ENCODE measurements at places on chromosomes 4 and X.

GRCh38 chrX:132218100-132218812 lies 991 bp downstream of the RAP2C start:
- peak; percentile 87 for DNase-seq

GRCh38 chr4:162510115-162510514 lies 346.3 kb upstream of the FSTL5 start:
- no peak for DNase-seq

GRCh38 chrX:79165806-79166205 lies 21.3 kb downstream of the GPR174 start:
- DNase-seq: no peak

DNA sequence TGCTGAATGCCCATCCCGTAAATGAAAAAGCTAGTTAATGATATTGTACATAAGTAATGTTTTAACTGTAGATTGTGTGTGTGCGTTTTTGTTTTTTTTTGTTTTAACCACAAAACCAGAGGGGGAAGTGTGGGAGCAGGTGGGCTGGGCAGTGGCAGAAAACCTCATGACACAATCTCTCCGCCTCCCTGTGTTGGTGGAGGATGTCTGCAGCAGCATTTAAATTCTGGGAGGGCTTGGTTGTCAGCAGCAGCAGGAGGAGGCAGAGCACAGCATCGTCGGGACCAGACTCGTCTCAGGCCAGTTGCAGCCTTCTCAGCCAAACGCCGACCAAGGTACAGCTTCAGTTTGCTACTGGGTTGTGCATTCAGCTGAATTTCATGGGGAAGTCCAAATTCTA lies at the start of gene SPP1:
SPP1 (plus strand) TSS at position 249 of the 400 bp plus-strand sequence. CDS start 1,182 bp downstream, outside the sequence.
- no peak for DNase-seq

- DNase-seq: no peak
Observed at GRCh38 chr4:107392951-107393350, 327.1 kb downstream of the PAPSS1 start.

- DNase-seq: peak; percentile 86
Observed at GRCh38 chrX:38561126-38561868, at the start of gene TSPAN7. TSPAN7 (plus strand) TSS chrX:38561542; CDS start chrX:38561547, 5 bp downstream.

GRCh38 chr4:143443728-143444127 lies 69.8 kb upstream of the SMARCA5 start:
- DNase-seq: no peak

- no peak for DNase-seq
Observed at GRCh38 chr4:188198982-188199792, 59.9 kb downstream of the TRIML1 start.

DNA sequence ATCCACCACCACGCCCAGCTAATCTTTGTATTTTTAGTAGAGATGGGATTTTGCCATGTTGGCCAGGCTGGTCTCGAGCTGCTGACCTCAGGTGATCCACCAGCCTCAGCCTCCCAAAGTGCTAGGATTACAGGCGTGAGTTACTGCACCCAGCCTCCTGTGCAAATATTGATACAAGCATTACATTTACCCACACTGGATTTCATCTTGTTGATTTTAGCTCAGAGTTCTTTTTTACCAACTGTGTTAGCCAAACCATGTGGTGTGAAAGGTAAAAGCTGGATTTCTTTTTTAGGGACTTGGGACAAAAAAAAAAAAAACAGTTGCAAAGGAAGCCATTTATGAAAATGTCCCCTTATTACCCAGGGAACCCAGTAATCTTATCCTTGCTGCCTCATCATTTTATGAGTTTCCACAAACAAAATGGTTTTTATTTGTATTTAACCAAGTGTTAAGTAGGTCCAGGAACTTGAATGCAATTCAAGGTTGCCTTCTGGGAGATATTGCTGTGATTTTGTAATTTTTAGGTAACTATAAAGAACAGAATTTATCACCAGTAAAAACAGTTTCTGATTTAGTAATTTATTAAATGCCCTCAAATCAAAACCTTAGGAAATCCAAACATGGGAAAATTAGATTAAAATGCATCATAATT lies 202.5 kb downstream of the PALLD start:
- DNase-seq: no peak

DNA sequence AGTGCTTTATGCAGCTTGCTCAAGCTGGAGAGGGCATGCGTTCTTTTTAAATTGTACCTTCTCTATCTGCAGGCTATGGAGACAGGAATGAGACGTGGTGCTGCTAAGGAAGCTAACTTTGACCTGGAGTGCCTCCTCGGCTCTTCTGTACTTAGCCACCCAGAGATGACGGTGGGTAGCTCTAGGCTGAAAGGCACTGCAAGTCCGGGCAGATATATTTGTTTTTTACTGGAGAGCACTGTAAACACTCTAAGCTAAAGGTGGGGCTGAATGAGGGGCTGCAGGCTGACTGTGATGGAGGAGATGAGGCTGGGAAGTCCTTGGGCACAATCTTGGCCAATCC lies 12.1 kb downstream of the ELF4 start:
- no peak for DNase-seq

DNA sequence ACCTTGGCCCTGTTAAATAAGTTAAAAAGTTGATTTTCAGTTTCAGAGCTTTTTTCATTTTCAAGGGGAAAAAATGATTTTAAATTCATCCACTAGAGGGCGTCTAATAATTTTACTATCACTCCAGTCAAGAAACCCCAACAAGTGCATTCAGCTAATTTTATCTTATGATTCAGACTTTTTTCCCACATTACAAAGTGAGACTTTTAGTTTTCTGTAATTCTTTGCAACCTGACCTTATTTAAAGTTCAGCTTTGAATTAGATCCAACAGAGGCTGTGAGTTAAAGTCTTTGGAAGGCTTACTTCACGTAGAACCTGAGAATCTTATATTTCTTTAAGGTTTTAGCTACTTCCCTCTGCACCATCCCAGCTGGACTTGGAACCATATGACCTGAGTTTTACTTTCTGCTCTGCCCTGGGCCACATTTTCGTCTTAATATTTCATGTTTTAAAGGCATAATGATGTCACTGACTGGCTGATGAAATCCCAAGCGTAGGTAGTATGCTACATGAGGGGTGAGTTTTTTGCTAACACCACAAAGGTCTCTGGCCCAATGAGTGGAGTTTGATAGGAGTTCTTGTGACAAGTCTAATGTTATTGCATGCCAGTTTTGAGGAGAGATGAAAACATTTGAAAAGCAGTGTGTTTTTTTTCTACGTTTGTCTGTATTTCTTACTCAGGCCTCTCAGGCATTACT lies 7.2 kb downstream of the GNRHR start:
- DNase-seq: no peak

DNA sequence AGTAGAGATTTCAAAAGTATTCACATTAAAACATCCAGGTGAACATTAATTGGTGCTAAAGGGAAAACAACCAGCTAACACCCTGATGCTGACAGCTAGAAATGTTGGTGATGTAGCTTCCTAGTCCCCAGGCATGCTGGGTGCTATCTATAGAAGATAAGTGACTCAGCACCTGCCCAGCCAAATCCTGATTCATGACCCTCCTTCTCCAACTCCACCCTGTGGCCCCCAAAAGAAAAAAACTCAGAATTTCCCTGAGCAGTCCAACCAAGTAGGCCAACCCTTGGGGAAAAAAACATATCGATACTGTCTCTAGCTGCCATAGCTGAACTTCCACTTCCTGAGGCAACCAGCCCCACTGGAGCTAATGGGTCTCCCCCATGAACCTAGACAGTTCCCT lies 197.6 kb upstream of the KLF3 start:
- no peak for DNase-seq

GRCh38 chrX:30781711-30782444 lies 107.2 kb downstream of the TAB3 start:
- DNase-seq: no peak

DNA sequence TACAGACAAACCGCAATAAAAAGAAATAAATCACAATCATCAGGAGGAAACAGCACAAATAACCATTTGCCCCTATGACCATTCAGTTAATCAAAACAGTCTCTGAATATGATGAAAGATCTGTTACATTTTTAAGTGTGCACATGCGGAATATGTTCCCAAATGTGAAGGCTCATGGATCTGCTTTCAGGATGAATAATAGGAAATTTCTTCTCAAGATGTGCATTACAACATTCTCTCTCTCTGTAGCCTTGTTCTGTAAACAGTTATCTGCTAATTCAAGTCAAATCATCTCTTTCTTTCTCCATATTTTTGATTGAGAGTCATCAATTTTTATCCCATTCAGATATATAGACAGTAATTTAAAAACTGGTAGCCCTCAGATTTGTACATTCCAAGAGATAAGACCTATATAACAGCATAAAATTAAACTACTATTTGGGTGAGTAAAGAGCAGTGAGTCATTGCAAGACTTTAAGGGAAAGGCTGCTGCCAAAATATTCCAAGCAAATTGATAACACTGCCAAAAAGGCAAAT lies 433.9 kb upstream of the ATOH1 start:
- no peak for DNase-seq

- no peak for DNase-seq
Observed at GRCh38 chrX:53309837-53310236, 28.5 kb upstream of the IQSEC2 start.

DNA sequence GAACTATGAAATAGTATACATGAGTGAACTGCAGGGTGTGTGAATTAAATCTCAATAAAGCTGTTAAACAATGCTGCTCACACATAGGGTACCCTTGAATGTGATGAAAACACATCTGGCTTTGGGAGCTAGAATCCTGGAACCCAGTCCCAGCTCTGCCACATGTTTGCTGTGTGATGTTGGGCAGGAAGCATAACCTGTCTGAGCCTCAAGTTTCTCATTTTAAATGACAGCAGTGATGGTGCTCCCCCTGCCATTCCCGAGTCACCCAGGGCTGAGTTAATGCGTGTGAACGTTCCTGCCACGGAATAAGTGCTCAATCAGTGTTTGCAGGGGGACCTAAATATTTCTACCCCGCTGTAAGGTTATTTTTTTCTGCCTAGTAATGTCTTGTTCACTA lies 10.9 kb downstream of the EVC start:
- no peak for DNase-seq

GRCh38 chr4:54999003-54999402 lies 126.4 kb downstream of the KDR start:
- DNase-seq: no peak

DNA sequence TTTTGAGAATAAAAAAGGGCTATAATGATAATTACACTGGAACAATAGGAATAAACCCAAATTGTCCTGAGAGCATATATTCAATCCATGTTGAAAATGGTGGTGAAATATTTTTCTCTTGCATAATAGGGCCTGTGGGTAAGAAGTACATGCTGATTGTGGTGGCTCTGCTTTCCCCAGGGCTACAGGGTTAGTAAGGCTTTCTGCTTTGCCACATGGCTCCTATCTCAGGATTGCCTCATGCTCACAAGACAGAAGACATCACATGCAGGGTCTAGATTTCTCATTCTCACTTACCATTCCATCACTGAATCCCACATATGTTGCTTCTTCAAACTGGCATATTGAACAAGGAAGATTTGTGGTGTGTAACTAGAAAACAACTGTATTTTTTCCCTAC lies 12.4 kb upstream of the VEGFC start:
- no peak for DNase-seq

- DNase-seq: no peak
Observed at GRCh38 chrX:132622130-132622529, 133.3 kb upstream of the MBNL3 start.

DNA sequence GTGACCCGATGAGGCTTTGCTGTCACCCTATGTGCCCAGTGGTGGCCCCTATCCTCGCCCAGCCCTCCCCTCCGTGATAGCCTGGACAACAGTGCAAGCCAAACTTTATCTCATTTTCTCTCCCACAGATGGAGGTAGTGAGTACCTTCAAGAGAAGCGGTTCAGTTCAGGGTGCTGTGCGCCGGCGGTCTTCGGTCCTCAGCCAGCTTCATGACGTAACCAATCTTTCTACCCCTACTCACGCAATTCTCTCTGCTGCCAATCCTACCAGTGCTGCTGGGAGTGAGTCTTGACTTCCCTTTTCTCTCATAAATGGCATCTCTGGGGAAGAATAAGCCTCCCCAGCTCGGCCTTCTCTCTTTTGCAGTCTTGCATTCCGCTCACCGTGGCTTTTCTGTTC lies 29.5 kb downstream of the CCNQ start:
- DNase-seq: no peak

DNA sequence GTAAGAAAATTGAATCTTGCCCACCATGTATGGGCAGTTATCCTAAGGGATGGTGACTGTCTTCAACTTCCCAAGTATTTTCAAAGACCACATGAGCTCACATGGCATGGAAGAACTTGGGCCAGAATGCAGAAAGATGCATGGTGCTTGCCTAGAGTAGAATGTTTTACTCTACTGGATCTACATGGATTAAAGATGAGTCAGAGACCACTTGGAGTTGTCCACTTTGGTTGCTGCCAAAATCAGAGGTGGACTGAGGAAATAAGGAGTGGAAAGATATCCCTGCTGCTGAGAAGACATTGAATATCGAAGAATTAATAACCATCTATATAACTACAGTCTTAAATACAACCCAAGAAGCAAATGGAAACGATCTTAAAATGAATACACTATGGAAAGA lies 498.1 kb downstream of the NLGN4X start:
- no peak for DNase-seq

DNA sequence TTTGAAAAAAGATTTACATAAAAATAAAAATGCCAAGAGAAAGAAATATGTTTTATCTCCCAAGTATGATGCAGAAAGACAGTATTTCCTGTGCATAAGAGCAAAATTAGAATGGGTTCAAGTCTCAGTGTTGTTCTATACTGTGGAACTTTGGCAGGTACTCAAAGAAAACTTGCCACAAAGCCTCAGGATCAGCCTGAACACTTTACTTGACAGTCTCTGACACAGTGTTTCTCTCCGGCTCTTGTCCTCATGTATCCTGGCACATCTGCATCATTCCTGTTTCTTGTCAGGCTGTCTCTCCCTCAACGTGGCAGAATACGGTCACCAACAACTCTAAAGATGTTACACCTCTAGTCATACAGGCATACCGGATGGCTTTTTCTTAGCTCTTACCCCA lies 273.7 kb downstream of the ARHGAP24 start:
- no peak for DNase-seq

GRCh38 chr4:4296283-4296846 lies 6.3 kb downstream of the ZBTB49 start:
- DNase-seq: no peak

- no peak for DNase-seq
Observed at GRCh38 chr4:54929459-54929858, 195.9 kb downstream of the KDR start.

DNA sequence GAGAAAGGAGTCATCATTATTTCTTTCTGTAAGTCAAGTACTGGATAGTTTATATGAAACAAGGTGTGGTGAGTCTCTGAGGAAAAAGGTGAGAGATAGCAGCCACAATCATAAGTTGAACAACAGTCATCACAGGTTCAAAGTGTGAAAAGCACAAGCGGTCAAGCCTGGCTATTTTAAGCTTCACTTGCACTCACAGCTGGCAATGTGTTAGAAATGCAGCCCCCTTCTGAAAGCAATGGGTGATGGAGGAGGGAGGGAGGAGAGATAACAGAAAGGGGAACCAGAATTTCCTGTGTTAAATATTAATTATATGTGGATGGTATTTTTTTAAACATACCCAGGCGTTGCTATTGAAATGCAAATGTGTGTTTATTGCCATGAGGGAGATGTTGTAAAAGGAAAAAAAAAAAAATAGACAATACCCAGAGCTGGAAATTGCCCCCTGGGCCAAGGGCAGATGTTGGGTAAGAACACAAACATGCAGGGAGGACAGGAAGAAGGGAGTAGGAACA lies 26.9 kb upstream of the BMP3 start:
- DNase-seq: peak; percentile 19

- DNase-seq: peak; percentile 70
Observed at GRCh38 chrX:74382613-74383012, 38.7 kb upstream of the SLC16A2 start.

- DNase-seq: no peak
Observed at GRCh38 chr4:40227284-40227683, 30.5 kb downstream of the RHOH start.

- no peak for DNase-seq
Observed at GRCh38 chr4:15914291-15914690, 24.2 kb downstream of the FGFBP1 start.

GRCh38 chr4:153439831-153440230 lies 26.3 kb upstream of the TMEM131L start:
- DNase-seq: no peak
